ENCODE measurements at places on chromosomes 16 and 17.

- peak; percentile 52 for DNase-seq
Observed at GRCh38 chr17:78925662-78926555, 722 bp upstream of the TIMP2 start.

DNA sequence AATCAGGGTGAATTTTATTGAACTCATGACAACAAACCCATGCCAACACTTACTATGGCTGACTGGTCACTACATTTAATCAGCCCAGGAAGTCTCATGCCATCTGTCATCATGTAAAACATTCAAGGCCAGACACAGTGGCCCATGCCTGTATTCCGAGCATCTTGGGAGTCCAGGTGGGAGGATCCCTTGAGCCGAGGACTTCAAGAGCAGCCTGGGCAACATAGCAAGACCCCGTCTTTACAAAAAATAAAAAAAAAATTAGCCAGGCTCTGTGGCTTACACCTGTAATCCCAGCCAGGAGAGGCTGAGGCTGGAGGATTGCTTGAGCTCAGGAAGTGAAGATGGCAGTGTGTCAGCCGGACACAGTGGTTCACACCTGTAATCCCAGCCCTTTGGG lies 4.9 kb upstream of the MED1 start:
- DNase-seq: no peak

DNA sequence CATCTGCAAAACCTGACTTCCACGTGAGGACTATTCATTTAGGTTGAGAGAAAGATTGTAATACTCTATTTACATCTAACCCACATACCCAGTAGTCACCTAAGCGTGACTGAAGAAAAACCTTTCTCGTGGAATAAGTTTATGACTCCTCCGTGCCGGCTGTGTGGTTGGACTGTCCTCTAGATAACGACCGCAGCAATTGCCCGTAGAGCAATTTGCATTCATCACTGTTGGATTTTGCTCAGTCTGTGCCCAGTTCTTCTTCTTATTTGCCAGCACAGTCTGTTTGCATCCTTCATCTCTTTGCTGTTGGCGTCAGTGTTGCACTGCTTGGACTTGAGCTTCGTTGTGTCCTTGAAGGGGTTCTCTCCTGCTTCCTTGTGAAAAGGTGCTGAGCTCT lies 131.3 kb downstream of the CYB561 start:
- DNase-seq: no peak

DNA sequence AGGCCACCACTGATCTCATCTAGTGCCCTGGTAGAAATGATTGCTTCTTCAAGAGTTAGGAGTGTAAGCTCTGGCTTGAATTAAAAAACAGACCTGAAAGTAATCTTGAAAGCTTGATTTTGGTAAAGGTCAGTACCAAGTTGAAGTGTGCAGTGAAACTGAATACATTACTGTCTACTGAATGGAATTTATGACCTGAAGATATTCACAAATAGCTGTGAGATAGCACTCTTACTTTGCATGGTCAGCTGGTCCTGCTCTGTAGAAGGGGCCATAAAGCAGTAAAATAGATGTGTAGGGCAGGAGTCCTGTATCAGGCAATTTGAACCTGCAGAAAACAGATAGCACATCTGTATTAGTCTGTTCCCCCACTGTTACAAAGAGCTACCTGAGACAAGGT lies 78.6 kb downstream of the MYH13 start:
- no peak for DNase-seq

- DNase-seq: no peak
Observed at GRCh38 chr16:72362476-72362875, 190.5 kb upstream of the PMFBP1 start.

All from HAP-1 (cell line).